Stimulated activated CD8-positive, alpha-beta memory T cell treated with anti-CD3 and anti-CD28 coated beads, Interleukin-7, amount 100 ng/mL, for 1 hour (primary cell): ENCODE measurements at places on chromosomes 6 and 20.

DNA sequence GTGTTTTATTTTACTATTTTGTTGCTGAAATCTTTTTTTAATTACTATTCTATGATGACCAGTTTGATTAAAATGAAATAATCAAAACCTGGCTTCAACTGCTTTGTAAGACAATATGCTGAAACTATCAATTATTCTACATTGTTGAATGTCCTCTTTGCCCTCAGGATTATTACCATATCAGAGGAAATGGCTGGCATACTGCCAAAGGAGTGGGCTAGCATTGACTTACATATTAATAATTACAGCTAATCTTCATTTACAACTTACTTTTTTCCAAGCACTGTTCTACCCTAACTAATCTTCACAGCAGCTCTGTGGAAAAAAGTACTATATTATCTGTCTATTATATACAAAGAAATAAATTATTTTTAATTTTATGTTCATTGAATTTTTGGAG lies 560.5 kb downstream of the BCKDHB start:
- no peak for DNase-seq

- no peak for DNase-seq
Observed at GRCh38 chr6:1130709-1131108, 181.2 kb upstream of the FOXQ1 start.

GRCh38 chr6:119310486-119311036 lies 39.0 kb downstream of the MAN1A1 start:
- no peak for DNase-seq

DNA sequence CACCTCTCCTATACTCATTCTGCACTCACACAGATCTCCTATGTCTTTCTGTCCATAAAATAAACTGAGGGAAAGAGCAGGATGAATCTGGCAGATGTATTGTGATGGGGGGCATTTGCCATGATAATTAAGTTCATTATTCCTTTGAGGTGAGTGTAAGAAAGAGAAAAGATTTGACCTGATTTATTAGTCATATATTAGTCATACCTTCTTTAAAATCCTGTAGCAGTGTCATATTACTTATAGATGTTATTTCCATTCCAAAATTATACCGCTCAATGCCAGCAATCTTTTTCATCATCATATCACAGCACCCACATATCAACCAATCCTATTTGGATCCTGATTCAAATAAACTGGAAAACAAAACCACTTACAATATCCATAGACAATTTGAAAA lies 733.3 kb upstream of the SLC35B3 start:
- DNase-seq = no peak

GRCh38 chr20:61376541-61377240 lies 124.6 kb downstream of the CDH4 start:
- DNase-seq = no peak

GRCh38 chr6:35190306-35190705 lies 23.4 kb upstream of the SCUBE3 start:
- DNase-seq = no peak

GRCh38 chr6:56529594-56530191 lies 113.0 kb downstream of the DST start:
- DNase-seq = no peak

GRCh38 chr20:2865630-2866029 lies 7.7 kb upstream of the PTPRA start:
- DNase-seq = no peak

DNA sequence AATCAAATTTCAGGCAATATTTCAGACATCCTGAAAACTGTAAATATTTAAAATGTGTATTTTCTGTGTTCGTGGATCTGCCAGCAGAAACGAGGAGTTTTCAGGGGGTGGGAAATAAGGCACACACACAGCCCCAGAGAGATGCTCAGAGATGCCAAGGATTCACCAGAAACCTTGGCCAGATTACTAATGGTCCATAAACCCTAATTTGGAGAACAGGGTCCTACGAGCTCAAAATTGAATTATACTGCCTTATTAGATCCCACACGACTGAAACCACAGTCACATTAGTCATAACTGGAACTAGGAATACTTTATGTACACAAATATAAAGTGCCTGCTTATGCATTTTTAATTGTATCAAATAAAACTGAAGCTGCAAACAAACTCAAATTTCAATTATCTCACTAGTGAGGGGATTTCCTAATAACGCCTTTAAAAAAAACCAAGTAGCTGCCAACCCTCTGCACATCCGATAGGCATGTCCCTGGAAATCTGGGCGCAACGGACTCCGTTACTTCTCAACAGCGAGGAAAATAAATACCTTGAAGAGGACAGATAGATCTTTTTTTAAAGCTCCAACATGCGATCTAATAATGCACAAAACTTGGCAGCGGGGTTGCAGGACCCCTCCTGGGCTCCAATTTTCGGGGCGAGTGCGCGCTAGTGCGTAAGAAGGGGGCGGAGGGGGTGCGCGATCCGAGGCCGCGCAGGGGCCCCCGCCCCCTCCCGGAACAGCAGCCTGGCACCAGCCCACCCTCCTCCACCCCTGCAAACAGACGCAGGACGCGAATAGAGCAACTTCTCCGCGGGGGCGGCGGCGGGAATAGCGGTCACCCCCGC lies 897 bp downstream of the CHD6 start:
- DNase-seq = no peak

DNA sequence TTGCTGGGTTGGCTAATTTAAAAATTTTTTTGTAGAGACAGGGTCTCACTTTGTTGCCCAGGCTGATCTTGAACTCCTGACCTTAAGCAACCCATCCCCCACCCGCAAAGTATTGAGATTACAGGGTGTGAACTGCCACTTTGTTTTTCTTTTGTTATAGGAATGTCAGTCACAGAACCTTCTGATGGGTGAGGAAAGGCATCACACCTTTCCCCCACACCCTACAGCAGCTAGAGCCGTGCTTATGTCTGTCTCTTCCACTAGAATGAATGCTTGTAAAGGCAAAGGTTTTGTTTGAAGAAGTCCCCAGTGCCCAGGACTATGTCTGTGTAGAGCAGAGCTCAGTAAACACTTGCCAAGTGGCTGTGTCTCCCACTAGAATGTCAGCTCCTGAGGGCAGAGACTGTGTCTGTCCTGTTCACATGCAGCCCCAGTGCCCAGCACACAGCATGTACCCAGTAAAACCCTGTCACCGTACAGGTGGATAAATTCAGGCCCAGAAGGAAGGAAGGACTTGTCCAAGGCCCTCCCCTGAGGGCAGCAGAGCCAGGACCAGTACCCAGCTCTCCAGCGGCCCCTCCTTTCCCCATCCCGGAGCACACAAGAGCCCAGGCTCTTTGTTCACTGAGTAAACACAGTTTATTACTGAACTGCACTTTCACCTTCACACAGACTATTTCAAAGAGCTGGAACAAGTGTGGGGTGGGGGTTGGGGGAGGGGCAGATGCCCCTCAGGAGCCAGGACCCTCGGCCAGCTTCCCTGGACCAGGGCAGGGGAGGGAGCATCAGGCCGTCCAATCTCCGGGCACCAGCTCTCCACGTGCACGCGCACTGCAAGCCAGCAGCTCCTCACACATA lies 26.4 kb downstream of the COX4I2 start:
- no peak for DNase-seq

GRCh38 chr6:54013966-54014365 lies 97.3 kb upstream of the MLIP start:
- DNase-seq = no peak

DNA sequence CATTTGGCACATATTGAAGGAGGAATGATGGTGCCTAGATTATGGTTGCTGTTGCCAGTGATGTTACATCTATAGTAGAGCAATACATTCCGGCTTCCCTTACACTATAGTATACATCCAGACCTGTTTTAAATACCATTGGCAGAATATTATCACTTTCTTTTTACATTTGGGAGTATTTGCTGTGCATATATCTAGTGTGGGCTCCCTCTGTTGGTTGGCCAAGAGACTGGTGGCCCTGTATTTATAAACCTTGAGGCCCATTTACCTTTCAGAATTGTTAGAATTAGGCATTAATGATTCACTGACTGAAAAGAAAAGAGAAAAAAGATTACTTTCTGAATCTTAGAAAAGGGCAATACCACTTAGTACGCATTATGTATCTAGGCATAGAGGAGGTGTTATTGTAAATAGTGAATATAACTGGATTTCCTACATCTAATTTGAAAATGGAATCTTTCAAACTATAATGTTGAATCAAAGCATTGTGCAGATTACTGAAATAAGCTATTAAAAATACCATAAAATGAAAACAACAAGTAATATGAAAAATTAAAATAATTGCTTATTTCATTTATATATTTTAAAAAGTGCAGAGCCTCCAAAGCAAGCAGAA lies 628.8 kb upstream of the MAN1A1 start:
- DNase-seq = no peak

GRCh38 chr20:9995510-9996272 lies 39.1 kb upstream of the ANKEF1 start:
- no peak for DNase-seq

- no peak for DNase-seq
Observed at GRCh38 chr6:119285908-119286625, 63.5 kb downstream of the MAN1A1 start.

DNA sequence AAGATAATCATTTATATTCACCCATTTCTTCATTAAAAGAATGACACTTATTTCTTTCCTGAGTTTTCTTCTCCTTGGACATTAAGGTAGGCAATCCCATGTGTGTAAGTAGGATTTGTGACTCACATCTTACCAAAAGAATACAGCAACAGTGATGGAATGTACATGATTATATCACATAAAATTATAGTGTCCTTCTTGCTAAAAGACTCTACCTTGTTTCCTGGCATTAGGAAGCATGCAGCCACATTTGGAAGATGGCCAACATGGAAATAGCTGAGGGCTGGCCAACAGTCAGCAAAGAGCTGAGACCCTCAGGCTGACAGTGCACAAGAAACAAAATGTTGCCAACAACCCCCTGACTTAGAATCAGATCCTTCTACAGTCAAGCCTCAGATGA lies 327.9 kb upstream of the MARCKS start:
- no peak for DNase-seq

- no peak for DNase-seq
Observed at GRCh38 chr6:150877928-150878327, 12.4 kb downstream of the MTHFD1L start.

- DNase-seq = no peak
Observed at GRCh38 chr6:32816746-32817204, at the start of gene HLA-DOB. Gene HLA-DOB (minus strand): TSS chr6:32817002. CDS start chr6:32816951, 51 bp downstream.

- no peak for DNase-seq
Observed at GRCh38 chr20:63457737-63458136, 14.7 kb downstream of the KCNQ2 start.

- no peak for DNase-seq
Observed at GRCh38 chr6:33202799-33203198, 1.7 kb upstream of the HSD17B8 start.

- DNase-seq = no peak
Observed at GRCh38 chr6:19325335-19325789, 511.8 kb upstream of the ID4 start.

GRCh38 chr6:158026901-158027589 lies 45.4 kb downstream of the SYNJ2 start:
- no peak for DNase-seq

- DNase-seq = no peak
Observed at GRCh38 chr6:35076997-35077712, 64.0 kb downstream of the TCP11 start.

- no peak for DNase-seq
Observed at GRCh38 chr6:113719064-113719463, 138.1 kb upstream of the MARCKS start.

DNA sequence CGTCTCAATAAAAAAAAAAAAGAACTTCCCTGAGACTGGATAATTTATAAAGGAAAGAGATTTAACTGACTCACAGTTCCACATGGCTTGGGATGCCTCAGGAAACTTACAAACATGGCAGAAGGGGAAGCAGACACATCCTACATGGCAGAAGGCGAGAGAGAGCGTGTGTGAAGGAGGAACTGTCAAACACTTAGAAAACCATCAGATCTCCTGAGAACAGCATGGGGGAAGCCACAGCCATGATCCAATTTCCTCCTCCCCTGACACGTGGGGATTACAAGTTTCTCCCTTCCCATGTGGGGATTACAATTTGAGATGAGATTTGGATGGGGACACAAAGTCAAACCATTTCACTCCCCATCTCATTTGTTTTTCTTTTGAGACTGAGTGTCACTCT lies 46.6 kb upstream of the TFAP2C start:
- DNase-seq = no peak

DNA sequence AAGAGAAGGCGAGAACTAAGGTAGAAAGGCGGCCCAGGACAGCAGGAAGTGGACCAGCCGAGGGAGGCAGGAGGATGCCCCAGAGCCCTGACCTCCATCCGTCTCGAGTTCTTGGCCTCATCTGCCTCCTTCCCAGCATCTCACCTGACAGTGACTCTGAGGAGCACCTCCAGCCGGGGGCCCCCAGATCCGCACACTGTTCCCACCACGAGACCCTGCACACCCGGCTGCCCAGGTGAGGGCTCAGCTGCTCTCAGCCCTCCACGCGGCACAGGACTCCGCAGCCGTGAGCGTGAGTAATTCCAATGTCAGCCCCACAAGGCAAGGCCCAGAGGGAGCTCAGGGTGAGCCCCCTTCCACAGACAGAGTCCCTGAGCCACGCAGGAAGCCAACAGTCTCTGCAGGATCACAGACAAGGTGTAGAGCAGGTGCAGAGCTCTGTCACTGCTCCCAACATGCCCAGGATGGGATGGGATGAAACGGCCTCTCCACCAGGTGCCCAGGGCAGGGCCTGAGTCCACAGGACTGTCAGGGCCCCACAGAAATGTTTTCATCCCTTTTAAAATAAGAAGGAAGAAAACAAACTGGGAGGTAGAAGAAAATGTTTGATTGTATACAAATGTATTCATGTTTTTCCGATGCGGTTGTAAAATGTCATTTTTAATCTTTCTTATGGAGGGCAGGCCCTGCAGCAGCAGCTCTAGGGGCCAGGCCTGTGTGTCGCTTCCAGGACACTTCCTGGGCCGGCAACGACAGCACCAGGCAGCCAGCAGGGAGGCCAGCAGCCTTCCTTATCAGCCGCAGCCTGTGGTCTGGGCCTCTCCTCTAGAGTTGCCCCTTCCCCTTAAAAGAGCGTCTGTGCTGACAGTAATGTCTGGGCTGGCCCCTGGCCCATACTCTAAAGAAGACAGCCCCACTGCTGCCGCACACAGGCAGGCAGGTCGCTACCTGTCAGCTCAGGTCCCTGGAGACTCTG lies 66.9 kb downstream of the DLL1 start:
- no peak for DNase-seq
